ENCODE measurements at places on chromosomes 3 and 15. TPM values are rescaled to one million over a fixed set of nuclear protein-coding genes. Genes with fewer than 3 reads are reported as not detected.

- no peak for DNase-seq
Observed at GRCh38 chr3:195544634-195545033, 1.5 kb upstream of the PPP1R2 start.

- no peak for DNase-seq
Observed at GRCh38 chr3:126288314-126288713, 68.9 kb downstream of the KLF15 start.

- no peak for DNase-seq
Observed at GRCh38 chr15:71350622-71351378, 235.5 kb downstream of the THSD4 start.

DNA sequence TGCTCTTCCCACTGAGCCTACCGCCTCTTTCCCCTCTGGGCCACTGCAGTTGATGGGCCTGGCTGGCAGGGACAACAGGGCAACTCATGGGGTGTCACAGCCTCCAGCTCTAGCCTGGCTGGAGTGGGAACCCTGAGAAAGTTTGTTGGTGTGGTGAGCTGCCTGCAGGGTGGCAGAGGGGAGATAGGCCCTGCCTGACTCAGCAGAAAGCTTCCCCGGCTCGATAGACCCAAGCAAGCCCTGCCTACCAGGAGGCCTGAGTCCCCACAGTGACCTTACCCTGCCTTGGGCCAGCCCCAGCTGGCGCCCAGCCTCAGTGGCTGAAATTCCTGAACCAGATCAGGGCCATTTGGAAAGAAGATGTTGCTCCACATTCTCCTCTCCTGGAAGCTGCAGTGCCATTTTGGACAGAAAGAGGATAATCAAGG lies 29.4 kb downstream of the ABTB1 start:
- no peak for DNase-seq

GRCh38 chr15:58506783-58507668 lies 75.2 kb downstream of the LIPC start:
- DNase-seq: no peak

- DNase-seq: no peak
Observed at GRCh38 chr3:120425572-120426250, 25.1 kb downstream of the FSTL1 start.

DNA sequence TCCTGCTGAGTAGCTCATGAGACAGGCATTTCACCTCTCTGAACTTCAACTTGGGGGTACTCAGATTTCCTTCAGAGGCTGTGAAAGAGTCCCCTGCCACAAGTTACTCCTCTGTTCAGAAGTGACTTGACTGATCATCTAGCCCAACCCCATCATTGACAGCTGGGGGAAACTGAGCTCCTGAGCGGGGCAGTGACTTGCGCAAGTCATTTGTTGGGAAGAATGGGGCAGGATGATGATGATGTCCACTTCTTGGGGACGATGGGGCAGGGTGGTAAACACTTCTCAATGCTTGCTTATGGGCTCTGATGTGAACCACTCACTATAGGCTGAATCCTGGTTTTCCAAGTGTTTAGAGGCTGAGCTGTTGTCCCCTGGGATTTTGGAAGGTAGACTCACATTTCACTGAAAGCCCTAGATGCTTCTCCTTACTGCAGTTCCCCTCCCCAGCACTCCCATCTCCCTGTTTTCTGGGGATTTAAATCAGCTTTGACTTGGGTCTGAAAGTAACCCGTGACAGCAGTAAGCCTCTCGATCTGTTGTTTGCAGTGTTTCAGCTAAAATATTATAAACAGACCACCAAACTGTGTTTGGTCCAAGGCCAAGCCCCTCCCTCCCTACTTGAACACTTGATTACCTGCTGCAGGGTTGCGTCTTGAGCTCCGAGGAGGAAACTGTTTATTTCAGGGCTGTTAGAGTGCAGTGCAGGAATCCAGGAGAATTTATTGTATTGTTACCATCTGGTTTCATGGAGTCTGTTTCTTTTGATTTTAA lies 25.1 kb downstream of the SMAD3 start:
- DNase-seq: no peak

DNA sequence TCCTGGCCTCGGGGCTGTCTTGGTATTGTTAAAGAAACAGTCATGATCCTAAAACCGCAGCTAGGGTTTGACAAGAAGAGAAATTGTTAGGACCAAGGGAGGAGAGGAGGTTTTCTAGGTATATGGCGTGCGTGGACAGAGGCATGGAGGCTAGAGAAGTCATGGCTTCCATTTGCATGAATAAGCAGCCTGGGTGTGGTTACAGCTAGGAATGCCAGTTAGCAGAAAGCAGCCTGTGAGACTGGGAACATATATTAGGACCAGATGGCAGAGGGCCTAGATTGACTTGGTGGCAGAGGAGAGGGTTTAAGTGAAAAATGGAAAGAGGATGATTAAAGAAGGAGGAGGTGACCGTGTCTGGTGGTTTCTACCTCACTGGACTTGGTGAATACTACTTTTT lies 573.6 kb upstream of the ARRDC4 start:
- no peak for DNase-seq

The SYNM gene
- total RNA-seq: 2.3 TPM

The UMPS gene
- 74.1 TPM for total RNA-seq

The SUCNR1 gene
- not detected for total RNA-seq

The RARRES1 gene
- total RNA-seq: not detected

The TEX55 gene
- not detected for total RNA-seq

The ISLR2 gene
- total RNA-seq: not detected
